ENCODE measurements at places on chromosomes 6 and 20.

GRCh38 chr6:101445527-101445926, 52.0 kb downstream of the GRIK2 start:
- DNase-seq = no peak

DNA sequence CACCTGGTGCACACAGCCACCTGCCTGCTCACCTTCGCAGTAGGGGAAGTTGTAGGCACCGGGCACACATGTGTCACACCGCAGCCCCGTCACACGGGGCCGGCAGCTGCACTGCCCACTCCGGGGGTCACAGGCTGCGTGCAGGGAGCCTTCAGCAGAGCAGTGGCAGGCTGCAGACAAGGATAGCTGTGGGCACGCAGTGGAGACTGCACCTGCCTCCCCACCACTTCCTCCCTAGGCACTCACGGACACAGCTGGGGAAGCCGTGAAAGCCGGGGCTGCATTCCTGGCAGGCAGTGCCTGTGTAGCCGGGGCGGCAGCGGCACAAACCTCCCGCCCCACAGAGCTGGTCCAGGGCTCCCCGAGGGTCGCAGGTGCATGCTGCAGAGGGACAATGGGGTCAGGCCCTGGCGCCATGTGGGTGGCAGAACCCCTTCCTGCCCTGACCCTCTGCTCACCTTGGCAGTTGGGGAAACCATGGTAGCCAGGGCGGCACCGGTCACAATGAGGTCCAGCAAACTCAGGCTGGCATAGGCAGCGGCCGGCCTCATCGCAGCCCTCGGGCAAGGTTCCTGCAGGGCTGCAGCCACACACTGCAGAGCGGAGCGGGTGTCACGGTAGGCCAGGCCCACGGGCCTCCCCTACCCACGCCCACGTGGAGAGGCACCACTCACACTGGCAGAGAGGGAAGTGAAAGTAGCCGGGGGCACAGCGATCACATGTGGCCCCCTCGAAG, 29.4 kb downstream of the LAMA5 start:
- DNase-seq = peak; percentile 34

DNA sequence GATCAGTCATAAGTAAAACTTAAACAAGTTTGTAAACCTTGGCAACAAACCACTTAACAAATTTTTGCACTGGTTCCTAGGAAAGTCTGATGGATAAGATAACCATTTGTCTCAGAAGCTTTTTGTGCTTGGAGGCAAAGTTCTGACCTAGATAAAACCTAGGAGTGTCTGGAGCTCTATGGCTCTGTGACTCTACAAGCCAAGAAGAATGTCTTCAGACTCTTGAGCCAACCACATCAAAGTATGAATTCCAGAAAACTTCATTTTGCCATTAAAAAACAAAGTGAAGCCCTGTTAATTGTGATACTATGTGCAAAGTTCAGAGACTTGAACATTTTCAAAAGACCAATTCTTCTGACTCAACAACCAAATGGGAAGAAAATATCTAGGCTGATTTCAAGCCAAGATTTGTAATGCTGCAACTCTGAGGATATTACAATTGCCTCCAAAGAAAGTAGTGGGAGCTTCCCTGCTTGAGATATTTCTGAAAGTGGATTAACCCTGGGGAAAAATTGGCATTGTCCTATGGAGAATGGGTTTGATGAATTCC, 158.1 kb upstream of the FOXQ1 start:
- DNase-seq = no peak

DNA sequence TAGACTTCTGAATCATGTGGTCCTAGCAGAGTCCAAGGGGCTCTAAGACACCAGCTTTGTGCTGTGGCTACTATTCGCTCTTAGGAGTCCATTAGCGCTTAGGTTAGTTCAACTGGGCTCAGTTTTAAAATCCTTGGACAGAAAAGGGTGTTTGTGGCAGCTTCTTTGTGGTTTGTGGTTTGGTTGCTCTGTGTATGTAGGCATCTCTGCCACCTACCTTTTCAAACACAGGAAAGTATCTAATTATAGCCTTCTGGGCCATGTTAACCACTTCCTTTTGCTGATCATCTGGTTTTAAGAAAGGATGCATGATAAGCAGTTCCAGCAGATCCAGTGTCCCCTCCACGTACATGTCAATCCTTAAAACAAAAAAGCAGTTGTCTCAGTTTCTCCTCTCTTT, 10.8 kb downstream of the GSTA4 start:
- peak; percentile 74 for DNase-seq

DNA sequence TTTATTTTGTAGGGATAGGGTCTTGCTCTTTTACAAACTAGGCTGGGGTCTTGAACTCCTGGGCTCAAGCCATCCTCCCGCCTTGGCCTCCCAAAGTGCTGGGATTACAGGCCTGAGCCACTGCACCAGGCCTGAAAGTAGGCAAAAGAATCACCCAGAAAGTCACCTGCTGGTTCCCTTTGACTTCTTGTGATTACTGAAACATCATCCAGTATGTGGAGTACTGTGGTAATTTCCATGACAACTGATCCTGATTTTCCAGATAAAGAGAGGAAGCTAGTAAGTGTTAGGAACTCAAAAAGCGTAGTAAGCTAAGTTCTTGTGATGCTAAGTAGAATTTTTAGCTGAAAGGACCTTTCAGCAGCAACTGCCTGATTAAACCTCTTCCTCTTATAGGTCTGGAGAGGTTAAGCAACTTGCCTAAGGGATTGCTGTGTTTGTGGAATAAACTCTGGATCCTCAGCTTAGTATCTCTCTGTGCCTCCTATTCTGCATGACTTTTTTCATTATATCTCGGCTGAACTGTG, 16.8 kb downstream of the RALY start:
- DNase-seq = peak; percentile 64

DNA sequence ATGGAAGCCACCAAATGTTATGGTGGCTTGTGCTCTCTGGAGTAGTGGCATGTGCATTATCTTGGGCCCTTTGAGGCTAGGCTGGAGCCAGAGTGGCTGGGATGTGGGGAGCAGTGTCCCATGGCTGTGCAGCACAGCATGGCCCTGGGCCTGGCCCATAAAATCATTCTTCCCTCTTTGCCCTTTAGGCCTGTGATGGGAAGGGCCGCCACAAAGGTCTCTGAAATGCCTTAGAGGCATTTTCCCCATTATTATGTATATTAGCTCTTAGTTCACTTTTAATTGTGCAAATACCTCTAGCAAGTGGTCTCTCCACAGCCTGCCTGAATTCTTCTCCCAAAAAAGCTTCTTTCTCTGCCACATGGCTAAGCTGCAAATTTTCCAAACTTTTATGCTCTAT, 297.3 kb upstream of the IRAK1BP1 start:
- no peak for DNase-seq

DNA sequence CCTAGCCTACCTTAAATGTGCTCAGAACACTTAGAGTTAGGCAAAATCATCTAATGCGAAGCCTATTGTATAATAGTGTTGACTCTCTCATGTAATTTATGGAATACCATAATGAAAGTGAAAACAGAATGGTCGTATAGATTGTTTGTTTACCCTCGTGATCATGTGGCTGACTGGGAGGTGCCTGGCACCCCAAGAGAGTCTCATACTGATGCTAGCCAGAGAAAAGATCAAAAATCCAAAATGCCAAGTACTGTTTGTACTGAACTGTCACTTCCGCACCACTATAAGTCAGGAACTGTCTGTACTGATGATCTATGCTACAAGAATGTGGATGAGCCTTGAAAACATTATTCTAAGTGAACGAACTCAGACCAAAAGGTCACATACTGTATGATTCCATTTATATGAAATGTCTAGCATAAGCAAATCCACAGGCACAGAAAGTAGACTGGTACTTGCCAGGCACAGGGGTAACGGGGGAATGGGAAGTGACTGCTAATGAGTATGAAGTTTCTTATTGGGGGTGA, 22.4 kb downstream of the ZMYND8 start:
- DNase-seq = no peak

GRCh38 chr6:134217105-134217797, 100.7 kb downstream of the SGK1 start:
- no peak for DNase-seq

- no peak for DNase-seq
Observed at GRCh38 chr20:61750093-61750492, 315.6 kb downstream of the TAF4 start.

DNA sequence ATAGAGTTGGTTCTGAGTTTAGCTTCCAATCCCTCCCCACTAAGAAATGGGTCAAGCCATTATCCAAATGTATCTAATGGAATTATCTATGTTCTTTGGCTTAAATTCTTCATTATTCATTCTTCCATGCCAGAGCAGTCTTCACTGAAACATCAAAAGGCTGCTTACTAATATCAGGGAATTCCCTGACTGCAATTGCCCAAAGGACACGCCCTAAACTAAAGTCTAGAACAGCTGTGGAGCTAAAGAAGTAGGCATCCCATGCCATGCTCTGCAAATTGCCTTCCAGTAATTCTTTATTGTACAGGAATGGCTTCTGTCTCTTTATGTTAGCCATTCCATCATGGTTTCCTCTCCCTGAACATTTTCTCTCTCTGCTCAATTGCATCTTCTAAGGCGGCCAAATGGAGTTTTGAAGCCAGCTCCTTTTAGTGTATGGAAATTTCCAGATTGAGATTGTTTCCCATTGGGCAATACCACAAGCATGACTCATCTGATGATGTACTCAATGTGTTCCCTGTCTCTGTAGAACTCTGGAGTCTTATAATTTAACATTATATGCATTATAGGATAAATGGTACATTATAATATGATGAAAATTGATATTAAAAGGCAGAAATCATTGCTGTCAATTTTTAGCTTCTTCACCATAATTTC, 28.8 kb upstream of the TSHZ2 start:
- peak; percentile 56 for DNase-seq

DNA sequence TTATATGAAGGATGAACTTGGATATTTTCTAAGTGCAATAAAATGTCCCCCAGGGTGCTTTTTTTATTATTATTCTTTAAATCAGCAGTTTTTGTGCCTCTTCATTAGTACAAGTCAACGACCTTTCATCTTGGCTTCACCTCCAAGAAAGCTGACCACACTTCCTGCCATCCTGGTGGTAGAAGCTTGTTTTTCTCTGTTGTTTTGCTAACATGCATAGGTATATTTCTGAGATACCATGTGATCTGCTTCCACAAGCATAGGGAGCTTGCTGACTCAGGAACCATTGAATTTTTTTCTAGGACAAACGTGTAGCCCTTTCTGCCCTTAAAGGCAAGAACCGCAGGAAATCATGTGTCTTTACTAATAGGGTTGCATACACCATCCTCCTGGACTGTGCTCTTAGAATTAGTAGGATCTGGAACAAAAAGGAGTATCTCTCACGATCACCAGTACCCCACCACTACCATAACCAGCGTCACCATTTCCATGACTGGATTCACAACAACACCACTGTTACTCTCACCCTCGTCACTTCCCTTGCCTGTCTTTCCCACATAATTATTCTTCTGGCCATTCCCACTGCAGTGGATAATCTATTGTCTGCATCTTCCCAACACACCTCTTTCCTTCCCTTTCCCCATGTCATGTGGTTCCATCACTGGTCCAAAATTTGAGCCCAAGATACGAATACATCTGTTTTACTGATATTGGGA, 207.1 kb downstream of the MAFB start:
- DNase-seq = no peak

DNA sequence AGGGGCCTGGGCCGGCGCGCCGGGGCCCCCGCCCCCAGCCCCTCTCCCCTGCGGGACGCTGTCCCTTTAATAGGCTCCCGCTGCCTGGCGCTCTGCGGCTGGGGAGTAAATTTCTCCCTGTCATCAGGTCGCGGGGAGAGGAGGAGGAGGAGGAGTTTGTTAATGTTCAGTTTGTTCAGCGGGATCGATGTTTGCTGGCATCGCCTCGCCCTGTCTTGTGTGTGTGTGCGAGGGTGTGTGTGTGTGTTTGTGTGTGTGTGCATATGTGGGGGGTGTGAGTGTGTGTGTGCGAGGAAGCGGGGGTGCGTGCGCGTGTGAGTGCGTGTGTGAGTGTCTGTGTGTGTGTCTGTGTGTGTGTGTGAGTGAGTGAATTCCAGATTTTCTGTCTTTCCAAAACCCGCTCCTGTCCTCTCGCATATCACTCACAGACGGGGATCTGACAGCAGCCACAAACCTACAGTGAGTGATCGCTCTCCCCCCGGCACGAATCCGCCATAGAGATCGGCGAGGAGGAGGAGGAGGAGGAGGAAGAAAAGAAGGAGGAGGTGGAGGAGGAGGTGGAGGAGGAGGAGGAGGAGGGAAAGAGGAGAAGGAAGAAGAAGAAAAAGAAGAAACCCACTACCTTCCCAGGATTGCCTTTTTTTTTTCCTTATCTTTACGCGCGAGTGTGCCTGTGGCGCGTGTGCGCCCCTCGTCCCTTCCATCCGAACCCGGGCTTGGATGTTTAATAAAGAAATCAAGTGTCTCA, at the start of gene TSHZ2:
Gene TSHZ2 (plus strand): TSS at position 169 of the 748 bp plus-strand sequence. CDS start 936 bp downstream, outside the sequence.
- DNase-seq = no peak

GRCh38 chr6:22294301-22294700, 2.5 kb downstream of the PRL start:
- DNase-seq = no peak

DNA sequence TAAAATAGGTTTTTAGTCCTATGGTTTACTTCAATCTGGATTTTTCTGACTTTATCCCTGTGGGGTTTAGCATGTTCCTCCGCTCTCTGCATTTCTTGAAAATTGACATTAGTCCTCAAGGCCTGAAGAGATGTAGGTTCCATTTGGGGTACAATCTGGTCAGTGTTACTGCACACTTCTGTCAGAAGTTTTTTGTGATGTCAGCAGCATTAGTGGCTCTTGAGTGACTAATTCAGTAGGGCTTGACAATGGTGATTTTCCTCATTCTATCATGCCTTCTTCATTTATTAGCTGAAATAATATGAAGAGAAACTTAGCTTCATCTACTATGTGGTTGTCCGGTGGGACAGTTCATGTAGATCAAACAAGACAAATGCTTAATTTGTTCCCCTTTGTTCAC, 114.6 kb downstream of the PDE10A start:
- no peak for DNase-seq

GRCh38 chr6:53701333-53702218, 36.0 kb upstream of the KLHL31 start:
- no peak for DNase-seq

GRCh38 chr6:167244064-167244960, 46.8 kb upstream of the UNC93A start:
- DNase-seq = no peak

DNA sequence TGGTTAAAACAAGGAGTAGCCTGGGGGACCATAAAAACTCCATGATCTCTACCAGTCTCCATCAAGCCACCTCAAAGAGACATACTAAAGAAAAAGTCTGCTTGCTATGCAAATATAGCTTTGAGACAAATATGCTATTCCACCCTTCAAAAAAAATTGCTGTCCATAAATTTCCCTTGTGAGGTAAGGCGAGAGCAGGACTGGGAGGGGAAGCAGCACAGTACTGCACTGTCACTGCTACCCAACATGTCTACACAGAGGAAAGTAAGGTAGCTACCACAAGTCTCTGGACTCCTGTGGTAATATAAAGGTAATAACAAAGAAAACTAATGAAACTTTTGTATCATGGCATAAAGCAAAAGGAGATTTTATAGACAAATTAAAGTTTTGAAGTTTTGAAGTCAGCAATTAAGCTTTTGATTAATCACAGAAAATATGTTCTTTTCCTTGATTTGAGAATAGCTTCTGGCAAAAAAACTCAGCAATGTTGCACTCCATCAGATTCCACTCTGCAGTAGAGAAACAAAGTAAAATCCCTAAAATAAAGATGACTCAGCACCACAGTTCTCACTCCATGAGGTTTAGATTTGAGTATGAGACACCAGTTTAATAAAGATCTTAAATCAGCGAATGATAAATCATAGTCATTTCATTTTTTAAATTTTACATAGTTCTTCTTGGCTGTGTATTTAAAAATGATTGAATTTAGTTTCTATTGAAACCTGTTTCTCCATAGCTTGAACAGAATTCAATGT, 602.4 kb downstream of the COL12A1 start:
- DNase-seq = no peak

- DNase-seq = no peak
Observed at GRCh38 chr20:11155156-11155756, 481.5 kb upstream of the JAG1 start.
